ENCODE measurements at places on chromosomes 2 and 18.

GRCh38 chr2:124426625-124427024 is 401.5 kb downstream of the CNTNAP5 start:
- no peak for DNase-seq

DNA sequence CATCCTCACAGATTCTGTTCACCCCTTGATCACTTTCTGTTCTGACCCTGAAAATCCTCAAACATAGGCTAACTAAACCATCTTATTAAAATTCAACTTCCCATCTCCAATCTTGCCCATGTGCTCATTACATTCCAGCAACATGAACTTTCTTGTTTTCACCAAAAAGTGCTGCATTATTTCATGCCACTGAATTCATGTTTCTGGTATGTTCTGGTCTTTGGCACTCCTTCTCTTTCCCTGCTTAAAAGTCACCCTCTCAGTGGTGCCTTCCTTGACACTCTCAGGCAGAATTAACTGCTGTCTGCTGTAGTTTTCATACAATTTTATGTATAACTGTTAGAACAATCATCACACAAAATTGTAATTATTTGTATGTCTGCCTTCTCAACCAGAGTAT is 247.7 kb upstream of the RBMS1 start:
- DNase-seq, result no peak

DNA sequence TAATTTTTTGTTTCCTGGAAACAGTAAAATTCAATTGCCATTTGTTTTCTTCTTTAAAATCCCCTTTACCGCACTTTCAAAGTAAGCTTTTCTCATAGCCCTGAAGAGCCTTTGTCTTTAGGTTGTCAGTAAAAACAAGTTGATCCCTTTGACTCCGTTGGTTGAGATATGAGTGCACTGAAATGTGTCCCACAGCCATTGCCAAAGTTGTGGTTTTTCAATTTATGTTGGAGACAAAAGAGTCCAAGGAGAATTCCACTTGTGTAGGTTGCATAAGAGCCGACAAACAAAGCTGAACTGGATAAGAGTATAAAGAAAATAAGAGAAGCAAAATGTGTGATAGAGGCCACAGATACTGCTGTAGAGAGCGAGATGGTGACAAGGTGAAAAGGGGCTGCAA is 26.1 kb upstream of the HNMT start:
- peak; percentile 70 for DNase-seq

- no peak for DNase-seq
Observed at GRCh38 chr2:50584185-50584584, 447.7 kb downstream of the NRXN1 start.

- DNase-seq, result no peak
Observed at GRCh38 chr2:235567842-235568241, 74.0 kb downstream of the AGAP1 start.

DNA sequence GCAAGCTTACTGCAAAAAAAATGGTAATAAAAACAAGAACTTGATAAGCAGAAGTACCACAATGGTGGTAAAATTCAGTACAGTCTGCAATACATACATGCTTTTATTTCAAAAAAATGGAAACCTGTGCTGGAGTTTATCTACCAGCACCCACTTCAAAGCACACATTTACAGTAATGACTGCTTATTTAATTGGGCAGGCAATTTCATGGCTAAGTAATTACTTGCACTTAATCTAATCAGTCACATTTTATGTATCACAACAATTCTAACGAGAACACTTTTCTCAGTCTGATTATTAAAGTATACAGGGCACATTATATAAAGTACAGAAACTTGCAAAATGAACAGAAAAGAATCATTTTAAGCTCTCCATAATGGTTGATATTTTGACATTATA is 5.2 kb downstream of the APCDD1 start:
- DNase-seq, result no peak

- DNase-seq, result no peak
Observed at GRCh38 chr2:38181806-38182491, 106.0 kb upstream of the CYP1B1 start.

- DNase-seq, result no peak
Observed at GRCh38 chr2:161571051-161571429, 53.2 kb upstream of the SLC4A10 start.

DNA sequence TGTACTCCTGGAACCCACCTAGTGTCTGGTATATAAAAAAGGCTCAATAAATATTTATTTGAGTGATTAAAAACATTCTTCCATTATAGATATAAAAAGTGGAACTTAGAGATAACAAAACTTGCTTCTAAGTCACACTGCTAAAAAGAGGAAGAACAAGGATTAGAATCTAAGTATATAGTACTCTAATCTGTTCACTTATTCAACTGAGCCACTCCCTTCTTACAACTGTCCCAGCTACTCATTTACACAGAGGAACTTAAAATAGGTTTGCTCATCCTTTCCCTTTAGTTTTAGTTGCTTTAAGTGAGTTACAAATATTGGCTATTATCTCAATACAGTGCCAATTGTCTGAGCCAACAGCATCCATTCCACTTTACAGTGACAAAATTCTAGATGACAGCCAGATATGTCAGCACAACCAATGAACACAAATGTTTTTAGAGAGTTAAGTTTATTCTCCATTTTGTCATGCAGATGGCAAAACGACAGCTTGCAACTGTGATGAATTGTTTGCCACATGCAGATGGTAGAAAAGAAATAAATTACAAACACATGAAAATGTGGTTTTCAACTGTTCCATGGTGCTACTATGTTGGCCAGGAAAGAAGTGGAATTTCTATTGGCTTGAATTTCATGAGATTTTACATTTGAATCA is 280.7 kb upstream of the ZC3H15 start:
- DNase-seq, result no peak

DNA sequence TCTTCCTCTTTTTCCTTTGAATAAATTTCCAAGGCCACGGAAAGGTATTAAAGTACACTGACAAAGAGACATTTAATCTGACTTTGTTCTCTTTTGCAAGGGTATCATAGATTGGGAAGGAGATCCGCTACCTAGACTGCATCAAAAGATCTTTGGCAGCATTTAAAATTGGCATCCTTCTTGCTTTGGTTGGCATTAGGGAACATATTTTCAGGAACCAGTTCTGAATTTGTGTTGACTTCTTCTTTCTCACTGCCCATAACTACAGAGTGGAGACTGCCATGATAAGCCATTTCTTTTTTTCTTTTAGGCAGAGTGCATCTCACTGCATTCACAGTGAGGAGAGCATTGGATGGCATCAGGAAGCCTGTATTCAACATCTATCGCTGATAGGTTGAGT is 83.4 kb downstream of the DOCK10 start:
- DNase-seq, result peak; percentile 80

DNA sequence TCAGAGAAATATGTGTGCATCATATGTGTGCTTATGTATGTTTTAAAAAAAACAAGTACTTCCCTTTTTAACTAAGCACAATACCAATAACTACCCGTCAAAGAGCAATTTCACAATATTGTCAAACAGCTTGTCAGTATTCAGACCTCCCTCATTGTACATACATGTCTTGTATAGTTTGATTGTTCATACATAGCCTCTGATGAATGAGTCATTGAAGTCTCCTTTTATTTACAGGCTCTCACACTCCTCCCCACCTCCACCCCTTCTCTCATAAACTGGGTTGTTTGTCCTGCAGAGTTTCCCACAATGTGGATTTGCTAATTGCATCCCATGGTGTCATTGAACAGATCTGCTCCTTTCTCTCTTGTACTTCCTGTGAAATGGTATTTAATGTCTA is 132.8 kb upstream of the L3MBTL4 start:
- no peak for DNase-seq

DNA sequence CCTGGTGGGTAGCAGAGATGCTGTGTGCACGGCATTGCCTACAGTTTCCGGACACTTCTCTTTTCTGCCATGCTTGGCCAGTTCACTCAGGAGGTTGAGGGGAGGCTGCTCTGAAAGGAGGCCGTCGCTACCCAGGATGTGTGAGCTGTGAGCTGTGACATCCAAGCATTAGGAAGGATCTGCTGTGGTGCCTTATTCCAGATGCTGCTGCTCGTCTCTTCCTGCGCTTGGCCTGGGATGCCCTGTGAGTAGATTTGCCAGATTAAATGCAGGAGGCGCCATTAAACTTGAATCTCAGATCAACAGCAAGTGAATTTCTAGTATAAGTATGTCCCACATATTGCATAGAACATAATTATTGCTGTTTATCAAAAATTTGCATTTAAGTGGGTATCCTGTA is 124.2 kb upstream of the SIX3 start:
- no peak for DNase-seq

- DNase-seq, result peak; percentile 87
Observed at GRCh38 chr2:157480182-157480961, 36.5 kb upstream of the CYTIP start.

DNA sequence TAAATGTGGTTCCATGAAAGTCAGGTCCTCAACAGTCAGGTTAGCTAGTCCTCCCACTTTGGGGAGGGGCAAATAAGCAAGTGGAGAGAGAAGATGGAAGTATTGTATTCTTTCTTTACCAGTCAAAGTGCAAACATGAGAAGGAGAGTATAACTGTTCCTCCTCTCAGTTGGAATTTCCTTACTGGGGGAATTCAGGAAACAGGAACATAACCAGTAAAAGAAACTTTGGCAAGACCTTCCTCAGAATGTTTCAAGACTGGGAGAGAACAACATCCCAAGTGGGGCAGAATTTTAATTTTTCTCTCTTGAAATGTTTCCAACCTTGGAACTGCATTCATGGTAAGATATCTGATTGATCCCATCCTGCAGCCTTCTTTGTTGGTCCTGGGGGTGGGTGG is 552.4 kb upstream of the TNP1 start:
- DNase-seq, result no peak

- no peak for DNase-seq
Observed at GRCh38 chr18:13791181-13791580, 32.8 kb upstream of the MC5R start.

DNA sequence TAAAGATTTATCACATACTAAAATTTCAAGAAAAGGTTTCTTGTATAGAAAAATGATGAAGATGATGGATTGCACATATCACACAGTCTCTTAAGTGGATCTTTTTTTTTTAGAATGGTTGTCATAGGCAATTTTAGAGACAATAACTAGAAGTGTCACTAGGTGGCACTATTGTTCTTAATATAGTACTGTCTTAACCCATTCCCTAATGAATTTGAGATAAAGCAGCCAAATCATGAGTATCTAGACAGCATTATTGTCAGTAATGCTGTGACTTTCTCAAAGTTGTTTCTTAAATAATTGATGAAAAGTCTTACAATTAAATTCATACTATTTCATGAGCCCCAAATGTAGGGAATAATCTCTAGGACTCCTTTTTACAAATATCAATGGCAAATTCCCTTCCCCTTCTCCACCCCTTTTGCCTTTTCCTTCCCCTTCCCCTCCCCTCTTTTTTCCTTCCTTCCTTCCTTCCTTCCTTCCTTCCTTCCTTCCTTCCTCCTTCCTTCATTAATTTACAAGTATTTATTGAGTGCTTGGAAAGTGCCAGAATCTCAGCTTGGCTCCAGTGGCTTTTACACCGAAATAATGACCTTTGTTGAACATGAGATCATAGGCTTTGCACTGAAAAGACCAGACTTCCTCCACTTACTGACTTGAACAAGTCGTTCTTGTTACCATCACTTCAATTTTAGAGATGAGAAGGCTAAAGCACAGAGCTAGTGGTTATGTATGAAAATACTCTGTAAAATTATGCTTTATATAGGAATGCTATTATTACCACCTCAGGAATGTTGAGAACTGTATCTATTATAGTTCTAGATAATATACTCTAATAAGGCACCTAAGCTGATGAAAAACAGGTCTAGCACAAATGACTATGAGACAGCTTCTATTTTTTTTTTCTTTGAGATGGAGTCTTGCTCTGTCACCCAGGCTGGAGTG is 19.8 kb downstream of the MYL12B start:
- DNase-seq, result peak; percentile 72

GRCh38 chr2:199484927-199485326 is 27.2 kb upstream of the SATB2 start:
- no peak for DNase-seq

GRCh38 chr2:67880291-67880761 is 182.5 kb downstream of the C1D start:
- no peak for DNase-seq

- DNase-seq, result no peak
Observed at GRCh38 chr2:118980022-118980421, 38.0 kb downstream of the MARCO start.

GRCh38 chr2:200732866-200733265 is 78.8 kb upstream of the BZW1 start:
- DNase-seq, result no peak

- no peak for DNase-seq
Observed at GRCh38 chr2:12099374-12099773, 352.9 kb downstream of the LPIN1 start.

GRCh38 chr2:126444512-126444911 is 211.4 kb upstream of the GYPC start:
- DNase-seq, result no peak

DNA sequence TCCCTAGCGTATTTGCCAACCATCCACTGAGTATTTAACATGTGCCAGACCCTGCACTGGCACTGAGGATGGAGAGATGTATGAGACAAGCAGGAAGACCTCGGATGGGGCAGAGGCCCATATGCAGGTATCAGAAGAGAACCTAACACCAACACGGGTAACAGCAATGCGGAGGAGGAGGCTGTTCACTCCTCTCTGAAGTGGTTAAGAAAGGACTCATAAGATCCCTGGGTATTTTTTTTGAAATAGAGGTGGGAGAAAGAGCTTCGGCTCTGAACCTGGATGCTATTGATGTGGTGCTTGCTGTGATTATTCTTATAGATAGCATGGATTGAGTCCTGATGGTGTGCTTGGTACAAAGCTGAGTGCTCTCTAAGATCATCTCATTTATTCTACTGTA is 418.3 kb downstream of the LPIN1 start:
- no peak for DNase-seq

GRCh38 chr18:59885579-59886163 is 14.1 kb upstream of the PMAIP1 start:
- peak; percentile 76 for DNase-seq

- DNase-seq, result no peak
Observed at GRCh38 chr18:22489704-22490103, 72.0 kb upstream of the CTAGE1 start.

GRCh38 chr2:218060118-218060517 is 8.9 kb upstream of the RUFY4 start:
- DNase-seq, result no peak

DNA sequence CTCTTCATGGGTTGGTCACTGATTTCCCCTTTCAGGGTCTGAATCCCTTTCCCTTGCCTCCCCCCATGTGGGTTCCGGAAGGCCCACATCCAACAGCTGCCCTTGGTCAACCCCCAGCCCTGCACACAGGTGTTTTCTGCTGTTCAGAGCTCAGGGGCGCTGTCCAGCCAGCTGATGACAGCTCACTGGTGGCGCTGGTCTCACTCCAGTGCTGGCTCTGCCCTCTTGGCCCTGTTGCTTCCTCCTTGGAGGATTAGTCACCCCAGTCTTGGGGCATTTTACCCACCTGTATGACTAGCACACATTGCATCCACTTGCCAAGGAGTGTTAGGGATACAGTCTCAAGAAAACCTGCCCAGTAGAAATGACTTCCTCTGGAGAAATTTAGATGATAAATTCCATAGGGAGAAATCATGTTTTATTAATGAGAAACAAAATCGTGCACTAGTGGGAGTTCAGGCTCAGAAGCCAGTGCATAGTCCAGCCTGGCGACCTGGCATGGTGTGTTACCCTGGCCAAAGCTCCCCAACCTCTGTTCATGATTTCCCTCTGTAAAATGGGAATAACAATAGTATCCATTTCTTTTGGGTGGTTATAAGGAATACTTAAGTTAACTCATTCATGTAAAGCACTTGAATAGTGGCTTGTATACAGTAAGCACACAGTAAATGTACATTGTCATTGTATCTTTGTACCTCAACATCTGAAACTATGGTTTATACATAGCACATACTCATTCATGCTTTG is 21.6 kb downstream of the CRIM1 start:
- DNase-seq, result no peak

GRCh38 chr18:26854292-26854881 is 11.1 kb downstream of the AQP4 start:
- no peak for DNase-seq

All from fibroblast of gingiva (primary cell).